GM18507 (cell line): ENCODE measurements at places on chromosomes 1 and 21.

- no peak for DNase-seq
Observed at GRCh38 chr1:170267317-170267716, 121.6 kb downstream of the NTMT2 start.

DNA sequence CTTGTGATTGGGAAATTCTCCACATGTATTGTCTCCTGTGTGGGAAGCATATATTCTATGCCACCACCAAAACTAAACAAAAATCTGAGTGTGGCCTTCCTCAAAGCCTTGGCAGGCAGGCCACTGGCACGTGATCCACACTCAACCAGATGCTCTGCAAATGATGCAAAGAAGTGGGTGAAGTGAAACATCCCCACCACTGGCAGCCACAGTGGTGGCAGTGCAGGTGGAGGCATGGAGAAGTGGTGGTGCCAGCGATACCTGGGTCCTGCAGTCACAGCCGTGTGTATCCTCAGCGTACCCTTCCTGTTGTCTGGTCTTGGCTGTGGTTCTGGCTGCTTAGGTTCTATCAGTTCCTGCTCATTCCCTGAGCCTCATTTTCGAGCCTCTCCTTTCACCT is 65.2 kb downstream of the PLPPR5 start:
- no peak for DNase-seq

GRCh38 chr1:235527196-235527814 is 23.1 kb upstream of the B3GALNT2 start:
- DNase-seq = no peak

GRCh38 chr1:216566641-216567205 is 143.5 kb upstream of the USH2A start:
- DNase-seq = no peak

- DNase-seq = no peak
Observed at GRCh38 chr21:39083377-39084008, 99.8 kb downstream of the PSMG1 start.

DNA sequence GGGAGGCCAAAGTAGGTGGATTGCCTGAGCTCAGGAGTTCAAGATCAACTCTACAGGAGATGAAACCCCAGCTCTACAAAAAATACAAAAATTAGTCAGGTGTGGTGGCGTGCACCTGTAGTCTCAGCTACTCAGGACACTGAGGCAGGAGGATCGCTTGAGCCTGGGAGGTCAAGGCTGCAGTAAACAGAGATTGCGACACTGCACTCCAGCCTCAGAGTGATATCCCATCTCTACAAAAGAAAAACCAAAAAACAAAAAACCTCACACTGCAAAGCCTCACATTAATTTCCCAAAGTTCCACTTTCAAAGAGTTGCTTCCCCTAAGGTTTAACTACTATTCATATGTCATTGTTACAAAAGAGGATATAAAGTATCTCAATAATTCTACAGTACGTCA is 29.0 kb upstream of the FBXO28 start:
- no peak for DNase-seq
